CD4-positive, alpha-beta T cell treated with Interleukin-15 for 4 hours (primary cell): ENCODE measurements at places on chromosomes 5 and 9.

DNA sequence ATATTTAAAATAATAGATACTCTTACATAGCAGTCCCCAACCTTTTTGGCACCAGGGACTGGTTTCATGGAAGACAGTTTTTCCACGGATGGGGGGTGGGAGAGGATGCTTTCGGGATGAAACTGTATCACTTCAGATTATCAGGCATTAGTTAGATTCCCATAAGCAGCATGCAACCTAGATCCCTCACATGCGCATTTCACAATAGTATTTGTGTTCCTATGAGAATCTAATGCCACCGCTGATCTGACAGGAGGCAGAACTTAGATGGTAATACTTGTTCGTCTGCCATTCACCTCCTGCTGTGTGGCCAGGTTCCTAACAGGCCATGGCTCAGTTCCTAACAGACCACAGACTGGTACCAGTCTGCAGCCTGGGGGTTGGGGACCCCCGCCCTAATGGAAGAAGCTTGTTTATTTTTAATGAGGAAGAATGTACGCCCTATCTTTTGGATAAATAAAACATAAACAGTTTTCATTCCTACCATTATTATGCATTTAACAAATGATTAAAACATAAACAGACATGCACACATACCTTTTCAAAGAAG, 187.7 kb downstream of the ZSWIM6 start:
- no peak for DNase-seq

GRCh38 chr5:158990979-158991775, 108.5 kb downstream of the EBF1 start:
- DNase-seq: no peak

- no peak for DNase-seq
Measured at GRCh38 chr5:168600409-168600808, 21.2 kb upstream of the PANK3 start.

DNA sequence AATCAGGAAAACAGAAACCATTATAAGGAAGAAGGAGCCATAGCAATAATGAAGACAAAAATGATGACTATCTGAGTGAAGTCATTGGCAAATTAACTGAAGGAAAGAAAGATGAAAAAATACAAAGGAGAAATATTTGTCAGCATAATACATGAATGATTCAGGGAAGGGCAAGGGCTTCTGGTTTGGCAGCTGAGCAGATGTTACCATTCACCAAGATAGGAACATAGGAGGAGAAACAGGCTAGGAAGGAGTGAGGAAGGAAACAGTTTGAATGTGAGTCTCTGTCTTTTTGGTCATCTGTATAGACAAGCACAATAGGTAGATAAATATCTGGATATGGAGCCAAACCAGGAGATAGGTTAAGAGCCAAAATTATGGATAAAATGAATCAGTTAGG, 296.0 kb downstream of the ISL1 start:
- no peak for DNase-seq

GRCh38 chr5:160537940-160538339, 116.3 kb downstream of the PTTG1 start:
- DNase-seq: no peak

- DNase-seq: no peak
Measured at GRCh38 chr5:84290161-84290560, 94.5 kb downstream of the EDIL3 start.

DNA sequence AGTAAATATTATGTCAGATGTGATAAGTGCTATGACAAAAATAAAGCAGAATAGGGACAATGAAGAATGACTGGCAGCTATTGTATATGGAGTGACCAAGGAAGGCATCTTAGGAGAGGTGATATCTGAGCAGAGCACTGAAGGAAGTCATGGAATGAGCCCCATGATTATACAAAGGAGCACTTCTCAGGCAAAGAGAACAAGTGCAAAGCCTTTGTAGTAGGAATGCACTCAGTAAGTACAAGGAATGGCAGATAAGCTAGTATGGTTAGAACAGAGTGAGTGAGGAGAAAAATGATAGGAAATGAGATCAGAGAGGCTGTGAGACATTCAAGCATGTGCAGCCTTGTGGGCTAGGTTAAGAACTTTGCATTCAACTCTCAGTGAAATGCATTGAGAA, 214.8 kb downstream of the LURAP1L start:
- no peak for DNase-seq

GRCh38 chr9:2676466-2676865, 40.8 kb upstream of the KCNV2 start:
- no peak for DNase-seq

DNA sequence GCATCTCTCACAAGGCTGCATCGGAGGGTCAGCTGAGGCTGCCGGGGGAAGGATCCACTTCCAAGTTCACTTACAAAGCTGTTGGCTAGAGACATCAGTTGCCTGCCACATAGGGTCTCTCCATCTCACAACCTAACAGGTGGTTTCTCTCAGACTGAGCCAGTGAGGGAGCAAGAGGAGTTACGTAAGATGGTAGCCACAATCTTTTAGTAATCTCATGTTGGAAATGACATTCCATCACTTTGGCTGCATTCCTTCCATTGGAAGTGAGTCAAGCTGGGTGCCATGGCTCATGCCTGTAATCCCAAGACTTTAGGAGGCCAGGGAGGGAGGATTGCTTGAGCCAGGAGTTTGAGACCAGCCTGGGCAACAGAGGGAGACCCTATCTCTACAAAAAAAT, 7.4 kb upstream of the GRK6 start:
- no peak for DNase-seq

DNA sequence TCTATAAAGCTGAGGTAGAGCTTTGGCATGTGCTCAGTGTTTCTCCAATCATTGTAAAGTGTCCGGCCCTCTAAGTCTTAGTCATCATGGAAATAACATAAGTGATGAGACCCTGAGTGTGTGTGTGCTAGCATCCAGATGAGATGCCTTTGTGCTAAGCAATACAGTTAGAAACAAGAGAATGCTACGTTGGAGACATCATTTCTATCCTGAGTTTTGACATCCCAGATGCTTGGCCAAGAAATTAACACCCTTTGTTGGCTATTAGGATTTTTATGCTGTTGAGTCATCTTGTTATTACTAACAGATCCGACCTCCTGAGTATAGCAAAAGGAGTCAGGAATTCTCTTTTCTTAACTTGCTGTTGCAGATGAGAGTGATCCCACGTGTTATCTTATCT, 508.0 kb downstream of the GADD45G start:
- DNase-seq: no peak

DNA sequence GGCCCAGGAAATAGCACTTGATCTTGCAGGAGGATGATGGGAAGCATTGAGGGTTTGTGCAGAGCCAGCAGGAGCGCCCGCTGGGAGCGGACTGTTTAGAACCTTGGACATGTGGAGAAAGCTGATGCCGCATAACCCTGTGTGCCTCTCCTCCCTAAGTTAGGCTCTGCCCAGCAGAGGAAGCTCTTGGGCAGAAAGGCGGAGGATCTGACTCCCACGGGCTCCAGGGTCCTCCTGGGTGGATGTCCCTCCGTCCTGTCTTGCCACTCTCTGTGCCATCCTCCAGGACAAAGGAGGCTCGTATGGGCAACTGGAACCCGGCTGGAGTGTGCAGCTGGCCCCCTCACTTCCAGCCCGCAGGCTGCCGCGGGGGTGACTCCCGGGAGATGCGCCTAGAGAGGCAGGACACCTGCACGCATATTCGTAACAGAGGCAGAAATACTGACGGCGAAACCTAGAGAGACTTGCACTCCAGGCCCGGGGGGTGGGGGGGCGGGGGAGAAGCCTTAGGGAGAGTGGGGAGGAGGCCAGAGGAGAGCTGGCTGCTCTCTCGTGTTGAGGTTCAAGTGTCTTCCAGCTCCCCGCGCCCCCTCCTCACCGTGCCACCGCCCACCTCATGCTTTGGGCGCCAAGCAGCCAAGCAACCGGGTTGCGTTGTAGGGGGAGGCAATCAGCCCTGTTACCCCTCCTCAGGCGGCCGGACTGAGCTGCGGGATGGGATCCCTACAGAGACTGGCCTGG, 5.4 kb upstream of the FOXE1 start:
- no peak for DNase-seq
